ENCODE measurements at places on chromosomes 11 and 22.
A peak's percentile ranks its signal among the peaks of the same experiment; 100 is the strongest.

- no peak for DNase-seq
Measured at GRCh38 chr22:48309115-48309705, 1518.5 kb downstream of the BRD1 start.

GRCh38 chr11:64670975-64671374, 52.0 kb downstream of the NRXN2 start:
- DNase-seq: no peak

GRCh38 chr11:133908827-133909226, 47.9 kb downstream of the IGSF9B start:
- DNase-seq: no peak

- DNase-seq: no peak
Measured at GRCh38 chr11:1298695-1299492, 10.5 kb downstream of the TOLLIP start.

DNA sequence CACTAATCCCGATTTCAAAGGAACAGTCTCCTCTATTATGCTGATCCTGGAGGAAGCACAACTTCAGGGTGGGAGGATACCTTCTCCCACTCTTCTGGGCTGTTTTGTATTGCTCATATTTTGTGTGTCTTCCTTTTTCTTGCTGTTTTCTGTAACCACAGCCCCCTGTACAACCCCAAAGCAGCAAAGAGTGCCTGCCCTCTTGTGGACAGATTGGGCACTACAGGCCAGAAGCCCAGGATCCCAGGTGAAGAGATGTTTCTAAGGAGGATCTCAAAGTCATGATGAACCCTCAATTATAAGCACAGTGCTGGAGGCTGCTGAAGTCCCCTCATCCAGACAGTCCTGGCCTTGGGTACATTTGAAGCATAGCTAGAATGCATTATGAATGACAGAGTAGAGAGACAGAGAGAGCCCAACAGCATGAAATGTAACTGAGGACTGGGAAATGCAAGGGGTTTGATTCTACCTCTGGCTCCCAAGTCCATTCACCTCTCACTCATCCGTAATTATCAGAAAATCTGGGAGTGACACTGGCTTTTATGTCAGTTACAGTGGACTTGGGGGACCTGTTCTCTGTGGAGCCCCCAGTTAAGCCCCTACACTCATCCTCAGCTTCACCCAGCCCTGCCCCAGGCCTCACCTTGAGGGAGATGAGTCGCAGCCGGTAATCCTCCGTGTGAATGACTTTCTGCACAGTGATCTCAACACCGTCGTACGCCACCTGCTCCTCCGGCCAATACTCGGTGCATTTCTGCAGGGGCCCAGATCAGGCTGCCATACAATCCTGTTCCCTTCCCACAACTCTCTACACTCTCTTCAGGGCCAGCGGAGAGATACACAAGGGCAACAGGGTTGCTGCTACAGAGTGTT, 6.2 kb upstream of the IGSF22 start:
- DNase-seq: peak; percentile 72

DNA sequence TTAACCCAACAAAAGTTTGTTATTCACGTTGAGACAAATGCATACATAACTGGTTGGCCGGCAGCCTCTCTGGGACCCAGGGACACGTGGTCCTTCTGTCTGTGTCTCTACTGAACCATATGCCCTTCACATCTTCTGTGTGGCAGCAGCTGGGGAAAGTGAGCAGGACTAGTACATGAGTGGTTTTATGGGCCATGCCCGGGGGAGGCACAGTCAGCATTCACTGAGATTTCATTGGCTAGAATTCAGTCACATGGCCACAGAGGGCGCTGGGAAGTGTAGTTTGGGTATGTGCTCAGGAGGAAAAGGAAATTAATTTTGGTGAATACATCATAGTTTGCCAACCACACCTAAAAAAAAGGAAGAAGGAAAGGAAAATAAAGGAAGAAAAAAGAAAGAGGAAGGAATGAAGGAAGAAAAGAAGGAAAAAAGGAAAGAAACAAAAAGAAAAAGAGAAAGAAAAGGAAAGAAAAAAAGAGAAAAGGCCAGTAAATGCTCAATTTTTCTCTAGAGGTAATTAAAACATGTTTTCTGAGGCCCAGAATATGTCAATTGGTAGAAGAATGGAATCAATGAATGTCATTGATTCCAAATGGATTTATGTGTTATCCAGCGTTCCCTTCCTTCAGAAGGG, 55.9 kb upstream of the KIRREL3 start:
- no peak for DNase-seq

DNA sequence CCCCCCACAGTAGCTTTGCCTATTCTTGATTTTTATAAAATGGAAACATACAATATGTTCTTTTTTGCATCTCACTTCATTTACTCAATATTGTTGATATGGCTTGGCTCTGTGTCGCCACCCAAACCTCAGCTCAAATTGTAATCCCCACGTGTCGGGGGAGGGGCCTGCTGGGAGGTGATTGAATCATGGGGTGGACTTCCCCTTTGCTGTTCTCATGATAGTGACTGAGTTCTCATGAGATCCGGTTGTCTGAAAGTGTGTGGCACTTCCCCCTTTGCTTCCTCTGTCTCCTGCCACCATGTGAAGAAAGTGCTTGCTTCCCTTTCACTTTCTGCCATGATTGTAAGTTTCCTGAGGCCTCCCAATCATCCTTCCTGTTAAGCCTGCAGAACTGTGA, 431.3 kb downstream of the MN1 start:
- no peak for DNase-seq

GRCh38 chr22:19896665-19897355, 42.1 kb upstream of the GNB1L start:
- no peak for DNase-seq

- no peak for DNase-seq
Measured at GRCh38 chr11:60951606-60951903, 421 bp downstream of the SLC15A3 start.

GRCh38 chr11:70688142-70688541, 289.8 kb downstream of the CTTN start:
- no peak for DNase-seq

GRCh38 chr11:57249384-57250319, 12.6 kb upstream of the APLNR start:
- no peak for DNase-seq

- DNase-seq: no peak
Measured at GRCh38 chr22:23806837-23807236, 20.1 kb downstream of the SMARCB1 start.

DNA sequence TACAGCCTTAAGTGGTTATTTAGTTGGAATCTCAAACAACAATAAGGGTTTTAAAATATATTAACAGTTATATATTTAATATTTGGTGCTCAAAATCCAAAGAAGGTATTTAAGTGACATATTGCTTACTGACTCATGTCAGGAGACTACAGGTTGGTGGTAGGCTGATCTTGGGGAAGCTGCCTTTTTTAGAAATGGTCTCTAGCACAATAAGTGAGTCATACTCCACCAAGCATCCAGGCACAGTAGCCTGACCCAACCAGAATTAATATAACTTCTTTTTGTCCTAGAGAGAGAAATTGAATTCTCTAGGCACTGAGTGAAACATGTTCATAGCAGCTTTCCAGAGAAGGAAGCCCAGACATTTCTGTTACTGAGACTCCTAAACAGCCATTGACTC, 868.5 kb upstream of the TENM4 start:
- DNase-seq: no peak

DNA sequence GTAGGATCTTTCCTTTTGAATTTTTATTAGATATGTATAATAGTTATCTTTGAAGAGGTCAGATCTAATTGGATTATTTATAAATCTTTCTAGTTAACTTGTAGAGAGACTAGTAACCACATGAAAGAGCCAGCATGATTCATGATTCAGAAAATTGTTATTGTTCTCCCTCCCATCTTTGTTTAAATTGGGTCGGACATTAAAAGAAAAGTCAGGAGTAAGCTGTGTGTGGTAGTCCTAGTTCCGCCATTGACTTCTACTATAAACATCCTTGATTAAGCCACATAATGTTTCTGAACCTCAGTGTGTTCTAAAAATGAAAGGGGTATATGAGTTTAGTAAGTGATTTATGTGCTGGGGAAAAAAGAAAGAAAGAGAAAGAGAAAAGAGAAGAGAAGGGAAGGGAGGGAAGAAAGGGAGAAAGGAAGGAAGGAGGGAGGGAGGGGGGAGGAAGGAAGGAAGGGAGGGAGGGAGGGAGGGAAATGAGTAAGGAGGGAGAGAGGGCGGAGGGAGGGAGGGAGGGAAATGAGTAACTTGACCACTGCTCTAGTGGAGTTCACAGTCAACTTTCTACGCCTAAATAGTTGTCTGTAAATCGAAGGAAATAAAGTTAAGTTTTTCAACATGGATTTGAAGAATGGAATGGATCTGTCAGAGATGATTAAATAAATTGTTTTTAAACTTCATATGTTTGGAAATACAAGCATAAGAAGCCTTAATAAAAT, 32.9 kb downstream of the SIK2 start:
- no peak for DNase-seq

GRCh38 chr11:34749666-34750659, 129.1 kb downstream of the EHF start:
- no peak for DNase-seq

DNA sequence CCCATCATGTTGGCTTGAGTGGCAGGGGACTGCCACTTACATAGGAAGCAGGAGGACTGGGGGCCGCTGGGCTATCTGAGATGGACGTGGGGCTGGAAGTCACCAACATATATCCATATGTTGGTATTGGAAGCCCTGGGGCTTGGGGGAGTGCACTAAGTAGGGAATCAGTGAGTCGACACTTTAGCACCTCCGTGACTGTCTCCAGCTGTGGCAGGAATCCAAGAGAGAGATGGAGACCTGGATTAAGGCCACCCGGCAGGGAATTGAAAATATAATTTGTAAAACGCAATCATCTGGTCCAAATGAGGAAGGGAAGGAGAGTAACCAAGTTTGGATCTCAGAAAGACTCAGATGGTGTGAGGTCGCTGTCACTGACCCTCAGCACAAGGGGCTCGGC, 68.4 kb downstream of the ELFN2 start:
- no peak for DNase-seq

DNA sequence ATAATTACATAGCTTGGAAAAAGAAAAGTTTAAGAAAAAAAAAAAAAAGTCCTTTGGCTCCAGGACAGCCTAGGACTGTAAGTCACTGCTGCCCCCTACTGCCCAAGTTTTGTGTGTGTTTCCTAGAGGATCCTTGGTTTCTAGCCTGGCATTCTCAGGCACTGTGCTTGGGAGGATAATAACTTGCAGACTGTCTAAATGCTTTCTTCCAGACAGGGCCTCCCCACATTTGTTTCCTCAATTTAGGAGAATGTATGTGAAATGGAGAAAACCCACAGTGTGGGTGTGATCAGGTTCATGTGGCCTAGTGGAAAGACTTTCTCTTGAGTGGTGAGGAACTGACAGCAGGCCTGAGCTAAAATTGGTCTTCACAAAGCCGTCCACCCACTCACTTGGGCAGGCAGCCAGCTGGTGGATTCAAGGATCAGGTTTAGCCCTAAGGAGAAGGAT, 191.0 kb downstream of the NAV2 start:
- peak; percentile 5 for DNase-seq

GRCh38 chr11:114309517-114309916, 13.3 kb downstream of the NNMT start:
- no peak for DNase-seq

GRCh38 chr11:22730319-22730718, 63.9 kb downstream of the GAS2 start:
- DNase-seq: no peak

DNA sequence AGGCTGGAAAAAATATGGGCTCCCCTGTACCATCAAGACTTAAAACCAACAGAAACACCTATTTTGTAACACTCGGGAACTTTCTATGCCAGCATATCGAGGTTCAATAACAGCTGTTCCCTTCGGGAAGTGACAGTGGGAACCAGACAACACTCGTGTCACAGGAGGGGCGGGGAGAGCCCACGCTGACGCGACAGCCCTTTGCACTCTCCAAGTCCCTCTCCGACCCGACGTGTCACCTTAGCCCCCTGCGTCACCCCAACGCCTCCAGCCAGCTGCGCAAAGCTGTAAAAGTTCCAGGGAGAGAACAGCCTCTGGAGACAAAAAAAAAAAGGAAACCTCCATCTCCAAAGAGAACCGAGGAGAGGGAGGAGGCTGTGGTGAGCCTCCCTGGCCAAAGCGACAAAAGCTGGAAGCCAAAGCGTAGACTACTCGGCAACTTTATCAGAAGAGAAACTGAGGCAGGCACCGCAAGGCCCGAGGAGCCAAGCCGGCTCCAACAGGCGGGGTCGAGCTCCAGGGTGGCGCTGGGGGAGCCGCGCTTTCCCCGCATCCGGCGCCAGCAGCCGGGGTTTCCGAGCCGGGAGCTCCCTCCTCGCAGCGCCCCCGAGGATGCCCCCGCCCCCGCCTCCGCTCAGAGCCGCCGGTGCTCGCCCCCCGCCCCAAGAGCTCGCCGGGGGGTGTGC, 751 bp downstream of the ARFGAP3 start:
- peak; percentile 17 for DNase-seq

GRCh38 chr11:36478700-36479329, 31.3 kb downstream of the TRAF6 start:
- DNase-seq: peak; percentile 34

GRCh38 chr22:39429186-39429585, 27.6 kb upstream of the MGAT3 start:
- no peak for DNase-seq

- no peak for DNase-seq
Measured at GRCh38 chr11:70650075-70650909, 252.0 kb downstream of the CTTN start.

GRCh38 chr11:207863-208180, 314 bp downstream of the RIC8A start:
- DNase-seq: no peak

- DNase-seq: no peak
Measured at GRCh38 chr22:31625661-31626426, 36.2 kb downstream of the PISD start.

GRCh38 chr22:49577168-49578060, 250.3 kb downstream of the BRD1 start:
- no peak for DNase-seq

Measured in effector memory CD8-positive, alpha-beta T cell (primary cell).